ENCODE measurements at places on chromosomes 4 and X.

- no peak for DNase-seq
Measured at GRCh38 chr4:35559559-35560365, 684.6 kb downstream of the ARAP2 start.

DNA sequence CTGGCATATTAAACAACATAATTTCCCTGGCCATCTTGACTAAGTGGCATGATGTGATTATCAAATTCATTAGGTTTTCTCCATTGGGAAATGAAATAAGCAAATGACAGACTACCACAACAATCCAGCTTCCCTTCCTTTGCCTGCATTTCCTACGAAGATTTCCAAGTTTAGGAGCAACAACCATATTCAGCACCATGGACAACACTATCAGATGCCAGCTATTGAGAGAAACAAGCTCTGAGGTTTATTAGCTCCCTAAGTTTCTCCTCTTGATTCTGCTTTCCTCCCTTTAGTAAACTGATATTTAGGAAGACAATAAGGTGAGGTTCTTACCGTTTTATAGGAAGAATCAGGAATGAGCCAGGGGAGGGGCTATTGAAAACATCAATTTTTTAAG, 36.2 kb downstream of the DCX start:
- DNase-seq: no peak

DNA sequence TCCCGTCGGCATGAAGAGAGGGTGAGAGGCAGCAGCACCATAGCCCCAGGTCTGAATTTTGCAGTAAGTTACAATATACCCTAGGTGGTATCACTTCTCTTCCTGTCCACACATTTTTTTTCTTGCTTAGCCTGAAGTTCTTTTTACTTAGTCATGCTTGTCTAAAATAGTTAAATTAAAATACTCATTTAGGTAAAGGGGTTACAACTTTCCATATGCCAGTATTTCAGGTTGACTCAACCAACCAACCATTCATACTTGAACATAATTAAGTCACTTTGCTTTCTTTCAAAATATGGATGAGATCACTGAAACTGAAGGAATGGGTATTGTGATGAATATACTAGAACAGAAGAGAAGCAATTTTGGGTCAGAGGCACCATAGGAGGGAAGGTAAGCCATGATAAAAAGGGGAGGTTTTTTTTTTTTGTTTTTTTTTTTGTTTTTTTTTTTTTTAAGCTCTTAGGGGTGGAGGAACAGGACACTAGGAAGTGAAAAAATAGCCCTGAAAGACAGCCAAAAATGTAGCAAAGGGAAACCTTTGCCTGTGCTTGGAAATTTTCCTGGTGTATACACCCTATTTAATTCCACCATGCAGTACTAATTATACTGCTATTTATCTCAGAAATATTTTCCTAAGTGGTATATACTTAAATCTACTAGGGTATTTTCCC, 41.8 kb downstream of the RPS6KA3 start:
- no peak for DNase-seq

GRCh38 chr4:40173470-40173875, 23.4 kb upstream of the RHOH start:
- DNase-seq: no peak

DNA sequence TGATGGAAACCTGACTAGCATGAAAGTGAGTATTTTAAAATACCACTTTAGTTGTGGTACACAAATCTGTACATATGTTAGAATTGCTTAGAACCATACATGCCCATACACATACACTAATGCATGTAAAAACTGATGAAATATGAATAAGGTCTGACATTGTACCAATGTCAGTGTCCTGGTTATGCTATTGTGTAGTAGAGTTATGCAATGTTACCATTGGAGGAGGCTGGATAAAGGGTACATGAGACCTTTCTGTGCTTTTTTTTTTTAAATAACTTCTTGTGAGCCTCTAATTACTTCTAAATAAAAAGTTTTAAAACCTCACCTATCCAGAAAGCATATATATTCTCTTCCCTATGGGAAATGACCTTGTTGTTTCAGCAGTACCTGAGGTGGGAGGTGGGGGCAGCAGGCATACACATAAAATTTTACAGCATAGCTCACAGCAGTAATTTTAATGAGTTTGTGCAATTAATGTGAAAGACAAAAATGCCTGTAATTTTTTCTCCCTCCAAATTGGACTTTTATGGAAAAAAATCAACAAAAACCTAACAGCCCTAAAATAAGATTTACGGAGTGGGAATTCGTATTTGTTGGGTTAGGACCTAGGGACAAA, 97.6 kb downstream of the RAP1GDS1 start:
- no peak for DNase-seq

- no peak for DNase-seq
Measured at GRCh38 chr4:47287735-47288134, 175.8 kb downstream of the COMMD8 start.

DNA sequence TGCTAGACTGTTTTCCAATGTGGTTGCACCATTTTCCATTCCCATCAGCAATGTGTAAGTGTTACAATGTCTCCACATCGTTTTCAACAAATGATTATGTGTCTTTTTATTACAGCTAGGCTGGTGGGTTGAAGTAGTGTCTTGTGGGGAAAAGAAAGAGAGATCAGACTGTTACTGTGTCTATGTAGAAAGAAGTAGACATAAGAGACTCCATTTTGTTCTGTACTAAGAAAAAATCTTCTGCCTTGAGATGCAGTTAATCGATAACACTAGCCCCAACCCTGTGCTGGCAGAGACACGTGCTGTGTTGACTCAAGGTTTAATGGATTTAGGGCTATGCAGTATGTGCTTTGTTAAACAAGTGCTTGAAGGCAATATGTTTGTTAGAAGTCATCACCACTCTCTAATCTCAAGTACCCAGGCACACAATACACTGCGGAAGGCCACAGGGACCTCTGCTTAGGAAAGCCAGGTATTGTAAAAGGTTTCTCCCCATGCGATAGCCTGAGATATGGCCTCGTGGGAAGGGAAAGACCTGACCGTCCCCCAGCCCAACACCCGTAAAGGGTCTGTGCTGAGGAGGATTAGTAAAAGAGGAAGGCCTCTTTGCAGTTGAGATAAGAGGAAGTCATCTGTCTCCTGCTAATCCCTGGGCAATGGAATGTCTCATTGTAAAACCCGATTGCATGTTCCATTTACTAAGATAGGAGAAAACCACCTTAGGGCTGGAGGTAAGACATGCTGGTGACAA, 23.0 kb upstream of the UGT2B15 start:
- no peak for DNase-seq

- DNase-seq: no peak
Measured at GRCh38 chrX:31708116-31708515, 636.3 kb upstream of the FTHL17 start.

DNA sequence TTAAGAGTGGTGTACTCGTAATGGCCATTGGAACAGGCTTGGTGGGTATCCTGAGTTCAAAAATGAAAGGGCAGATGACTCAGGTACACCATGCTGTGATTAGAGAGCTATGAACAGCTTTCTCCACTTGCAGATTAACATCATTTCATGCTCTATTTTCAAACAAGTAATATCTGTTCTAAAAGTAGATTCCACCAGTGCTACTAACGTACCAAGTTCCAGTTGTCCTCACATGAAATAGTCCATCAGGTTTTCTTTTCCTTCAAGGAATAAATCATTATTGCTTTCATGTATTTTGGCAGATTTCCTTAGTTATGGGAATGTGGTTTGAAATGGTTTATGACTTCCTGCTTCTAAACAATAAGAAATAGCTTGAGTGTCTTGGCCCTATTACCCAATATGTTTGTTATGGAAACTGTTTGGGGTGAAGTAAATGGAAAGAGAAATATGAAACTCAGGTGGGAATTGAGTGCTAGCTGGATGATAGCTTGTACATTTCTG, 49.9 kb downstream of the PCDH7 start:
- DNase-seq: no peak

- DNase-seq: no peak
Measured at GRCh38 chrX:111168314-111168713, 72.3 kb downstream of the PAK3 start.

DNA sequence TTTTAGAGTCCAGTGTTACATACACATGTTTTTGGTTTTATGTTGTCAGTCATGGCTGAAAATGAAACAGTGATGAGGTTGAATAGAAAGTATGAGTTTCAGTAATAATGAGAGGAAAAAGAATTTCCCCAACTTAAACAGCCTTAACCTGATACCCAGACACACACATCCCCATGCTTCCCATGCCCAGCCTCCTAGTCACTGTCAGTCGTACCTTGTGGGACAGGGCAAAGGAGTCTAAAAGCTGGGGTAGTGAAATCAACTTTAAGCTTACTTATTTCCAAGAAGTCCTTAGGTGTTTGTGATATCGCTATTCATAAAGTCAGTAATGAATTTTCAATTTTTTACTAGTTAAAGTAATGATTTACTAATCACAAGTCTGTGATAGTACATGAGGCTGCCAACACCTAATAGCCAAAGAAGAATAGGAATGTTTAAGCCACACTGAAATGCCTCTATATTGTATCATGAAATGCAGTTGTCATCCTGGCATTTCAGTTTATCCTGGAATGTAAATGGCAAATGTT, 24.3 kb upstream of the GPR34 start:
- DNase-seq: no peak

DNA sequence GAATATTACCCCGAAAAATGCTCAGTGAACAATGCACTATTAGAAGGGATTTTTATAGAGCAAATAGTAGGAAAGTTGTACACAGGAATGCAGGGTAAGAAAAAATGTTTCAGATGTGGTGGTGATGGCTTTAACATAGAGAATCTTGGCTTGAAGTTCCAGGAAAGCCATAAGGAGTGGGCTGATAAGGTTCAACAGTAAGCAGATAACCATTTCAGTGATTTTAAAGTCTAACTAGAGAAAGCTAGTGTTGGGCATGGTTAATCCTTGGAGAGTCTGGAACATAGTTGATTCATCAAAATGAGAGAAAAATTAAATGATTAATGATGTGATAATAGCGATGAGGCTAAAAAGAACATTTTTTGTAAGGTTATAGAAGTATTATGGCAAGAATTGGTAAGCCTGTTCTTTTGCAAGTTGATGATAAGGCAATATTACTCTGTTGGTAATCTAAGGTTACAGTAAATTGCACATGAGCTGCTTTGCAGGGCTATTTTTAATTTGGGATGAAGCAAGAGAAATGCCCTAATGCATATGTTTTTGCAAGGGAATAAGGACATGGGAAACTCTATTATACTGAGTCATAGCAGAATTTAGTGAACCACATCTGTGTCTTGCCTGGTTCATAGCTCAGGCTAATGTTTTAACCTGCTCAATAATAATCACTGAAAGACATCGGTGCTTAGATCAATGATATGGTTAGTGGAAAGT, 44.3 kb downstream of the GALNTL6 start:
- no peak for DNase-seq

DNA sequence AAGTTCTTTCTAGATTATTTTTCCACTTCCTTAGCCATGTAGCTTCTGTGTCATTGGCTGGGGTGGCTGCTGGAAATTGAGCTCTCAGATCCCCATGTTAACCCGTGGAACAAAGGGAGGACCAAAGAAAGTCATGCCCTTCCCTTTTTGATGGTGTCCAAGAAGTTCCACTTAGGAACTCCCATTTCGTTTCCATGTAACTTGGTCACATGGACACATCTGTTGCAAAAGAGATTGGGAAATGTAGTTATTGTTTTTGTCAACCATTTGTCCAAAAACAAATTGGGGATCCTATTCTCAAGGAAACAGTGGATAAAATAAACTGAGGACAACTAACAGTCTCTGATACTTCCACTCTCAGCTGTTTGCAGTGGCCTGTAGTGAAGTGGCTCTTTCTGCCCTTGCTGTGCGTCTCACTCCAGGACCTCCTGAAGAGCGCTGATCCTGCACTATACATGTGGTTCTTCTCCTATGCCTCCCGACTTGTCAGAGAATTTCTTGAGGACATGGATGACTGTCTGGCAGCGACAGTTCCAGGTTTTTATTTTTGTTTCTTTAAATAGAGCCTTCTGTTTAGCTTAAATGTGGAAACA, 125.3 kb upstream of the LNX1 start:
- DNase-seq: peak; percentile 42
